A549 treated with DMSO at 1 μM for 4 hours (cell line): ENCODE measurements at places on chromosomes 6 and 20. TPM values are rescaled to one million over a fixed set of nuclear protein-coding genes. Genes with fewer than 3 reads are reported as not detected.

Gene SIRPA
- total RNA-seq: 29.2 to 35.8 TPM (median 31.0 TPM) in 5 replicates

Gene MYO6
- 7.1 to 10.7 TPM (median 7.9 TPM) in 5 replicates for total RNA-seq

Gene COL12A1
- 5.0 to 7.4 TPM (median 6.6 TPM) in 5 replicates for total RNA-seq

Gene VGLL2
- not detected in 5 replicates for total RNA-seq

Gene ADAT2
- 3.2 to 4.8 TPM (median 4.0 TPM) in 5 replicates for total RNA-seq

Gene KCNQ2
- total RNA-seq: 0.47 to 0.86 TPM (median 0.75 TPM) in 5 replicates

Gene SLC35D3
- 0.03 to 0.10 TPM (median 0.05 TPM) in 5 replicates for total RNA-seq
